ENCODE measurements at places on chromosomes 11 and 22.
A peak's percentile ranks its signal among the peaks of the same experiment; 100 is the strongest.

- DNase-seq, result peak; percentile 60
These were observed 1.2 kb upstream of the ZFP91 start for GRCh38 chr11:58577555-58578135.

- no peak for DNase-seq
These were observed 1.8 kb upstream of the SLC15A3 start for GRCh38 chr11:60953781-60954180.

DNA sequence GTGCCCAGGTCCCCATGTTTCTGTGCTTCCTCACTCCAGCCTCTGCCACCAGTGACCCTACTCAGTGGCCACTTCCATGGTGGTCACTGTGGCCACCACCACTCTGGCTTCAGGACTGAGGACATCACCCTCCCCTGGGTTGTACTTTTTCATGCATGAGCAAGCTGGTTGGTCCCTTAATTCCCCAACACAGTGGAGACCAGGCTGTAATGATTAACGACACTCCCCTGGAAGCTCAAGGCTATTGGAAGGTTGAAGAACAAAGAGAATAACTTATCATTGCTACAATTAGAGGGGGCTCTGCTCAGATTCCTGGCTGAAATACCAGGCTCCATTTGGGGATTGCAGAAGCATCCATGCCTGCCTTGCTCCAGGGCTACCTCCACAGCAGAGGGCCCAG, 10.5 kb downstream of the PLAAT4 start:
- no peak for DNase-seq

DNA sequence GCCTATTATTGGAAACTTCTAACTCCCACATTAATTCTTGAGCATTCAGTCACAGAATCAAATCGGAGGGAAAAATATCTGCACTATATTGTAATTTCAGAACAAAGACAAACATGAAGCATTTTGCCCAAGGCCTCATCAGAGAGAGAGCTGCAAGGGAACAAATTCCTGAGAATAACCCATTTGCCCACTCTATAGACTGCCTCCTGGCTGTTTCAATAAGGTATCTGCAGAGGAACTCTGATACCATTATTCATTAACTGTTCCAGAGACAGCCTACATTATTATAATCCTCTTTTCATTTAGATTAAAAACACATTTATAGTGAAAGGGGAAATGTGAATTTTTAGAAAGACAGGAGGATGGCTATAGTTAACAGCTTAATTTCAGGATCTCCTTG, 663.9 kb downstream of the DLG2 start:
- no peak for DNase-seq

- no peak for DNase-seq
These were observed 49.1 kb downstream of the ARRB1 start for GRCh38 chr11:75302371-75302770.

DNA sequence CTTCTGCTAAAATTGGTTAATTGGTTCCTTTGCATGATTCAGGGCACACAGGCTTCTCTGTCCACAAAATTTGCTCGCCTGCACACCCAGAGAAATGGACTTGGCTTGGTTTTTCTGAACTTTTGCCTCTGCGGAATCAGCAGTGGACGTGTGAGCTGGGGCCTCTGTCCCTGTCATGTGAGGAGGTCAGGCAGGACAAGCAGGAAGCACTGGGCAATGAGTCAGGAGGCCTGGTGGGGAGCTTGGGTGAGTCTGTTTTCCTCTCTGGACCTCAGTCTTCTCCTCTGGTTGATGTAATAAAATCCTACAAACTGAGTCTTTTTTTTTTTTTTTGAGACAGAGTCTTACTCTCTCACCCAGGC, 10.4 kb upstream of the CELSR1 start:
- DNase-seq, result no peak

- no peak for DNase-seq
These were observed 84.7 kb downstream of the YAP1 start for GRCh38 chr11:102194990-102195389.

GRCh38 chr22:36493690-36494110, 12.3 kb upstream of the TXN2 start:
- no peak for DNase-seq

- no peak for DNase-seq
These were observed 15.7 kb downstream of the ZNF214 start for GRCh38 chr11:7004482-7004881.

- DNase-seq, result no peak
These were observed 367.1 kb upstream of the PDGFD start for GRCh38 chr11:104531075-104531474.

GRCh38 chr22:22838148-22838786, 49.3 kb upstream of the IGLL5 start:
- DNase-seq, result no peak

- no peak for DNase-seq
These were observed 8.1 kb downstream of the ATG13 start for GRCh38 chr11:46625406-46625805.

Data from activated CD8-positive, alpha-beta memory T cell treated with anti-CD3 and anti-CD28 coated beads for 48 hours (primary cell).